ENCODE measurements at places on chromosomes 7 and 10. TPM values are rescaled to one million over a fixed set of nuclear protein-coding genes. Genes with fewer than 3 reads are reported as not detected.

The ZNF425 gene
- 1.0 TPM for total RNA-seq

The CREB5 gene
- 4.8 TPM for total RNA-seq

The TRIM50 gene
- total RNA-seq: not detected

The EFCAB10 gene
- total RNA-seq: 3.2 TPM

The COBL gene
- total RNA-seq: 4.9 TPM

The RBM48 gene
- 8.5 TPM for total RNA-seq

The HTR7 gene
- total RNA-seq: 0.15 TPM

The BHLHA15 gene
- 0.66 TPM for total RNA-seq

The LEP gene
- not detected for total RNA-seq

The LRRTM3 gene
- total RNA-seq: not detected

All from A549 treated with DMSO at 1 μM for 4 hours (cell line).